C1 segment of cervical spinal cord (tissue), 14 donors: ENCODE measurements at places on chromosomes 2 and 18.

- DNase-seq, result no peak
Measured at GRCh38 chr2:63078852-63079606, 28.4 kb downstream of the OTX1 start.

GRCh38 chr2:209970271-209970670 is 32.2 kb upstream of the RPE start:
- DNase-seq, result no peak

- no peak for DNase-seq
Measured at GRCh38 chr18:23938043-23938756, 76.4 kb upstream of the TTC39C start.

GRCh38 chr2:71692621-71693277 is 239.4 kb downstream of the DYSF start:
- no peak for DNase-seq

- no peak for DNase-seq
Measured at GRCh38 chr2:97781981-97782380, 68.6 kb downstream of the ZAP70 start.

DNA sequence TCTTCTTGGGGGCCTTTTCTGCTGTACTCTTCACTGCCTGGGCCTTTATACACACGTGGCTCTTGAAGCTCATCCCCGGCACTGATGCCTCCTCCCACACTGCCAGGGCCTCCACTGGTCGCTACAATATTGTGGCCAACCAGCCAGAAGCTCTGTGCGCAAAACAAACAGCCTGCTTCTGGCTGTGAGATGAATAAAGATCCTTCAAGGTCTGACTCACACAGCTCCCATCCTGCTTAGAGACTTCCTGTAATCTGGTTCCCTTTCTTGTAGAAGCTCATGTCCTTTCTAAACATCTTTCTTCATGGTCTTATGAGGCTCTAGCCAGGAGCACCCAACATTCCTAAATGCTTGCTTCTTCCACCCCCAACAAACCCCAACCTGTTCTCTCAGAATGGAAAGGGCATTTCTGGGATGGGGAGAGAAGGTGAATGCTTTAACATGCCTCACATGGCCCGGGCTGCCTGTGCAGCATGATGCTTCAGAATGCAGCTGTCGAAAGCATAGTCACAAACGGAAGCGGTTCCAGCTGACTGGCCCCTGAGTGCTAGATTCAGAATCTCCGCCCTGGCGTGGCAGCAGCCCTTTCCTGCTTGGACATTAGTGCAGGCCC is 24.6 kb downstream of the NRP2 start:
- DNase-seq, result no peak

- no peak for DNase-seq
Measured at GRCh38 chr2:109342256-109342850, 213.3 kb downstream of the SH3RF3 start.

DNA sequence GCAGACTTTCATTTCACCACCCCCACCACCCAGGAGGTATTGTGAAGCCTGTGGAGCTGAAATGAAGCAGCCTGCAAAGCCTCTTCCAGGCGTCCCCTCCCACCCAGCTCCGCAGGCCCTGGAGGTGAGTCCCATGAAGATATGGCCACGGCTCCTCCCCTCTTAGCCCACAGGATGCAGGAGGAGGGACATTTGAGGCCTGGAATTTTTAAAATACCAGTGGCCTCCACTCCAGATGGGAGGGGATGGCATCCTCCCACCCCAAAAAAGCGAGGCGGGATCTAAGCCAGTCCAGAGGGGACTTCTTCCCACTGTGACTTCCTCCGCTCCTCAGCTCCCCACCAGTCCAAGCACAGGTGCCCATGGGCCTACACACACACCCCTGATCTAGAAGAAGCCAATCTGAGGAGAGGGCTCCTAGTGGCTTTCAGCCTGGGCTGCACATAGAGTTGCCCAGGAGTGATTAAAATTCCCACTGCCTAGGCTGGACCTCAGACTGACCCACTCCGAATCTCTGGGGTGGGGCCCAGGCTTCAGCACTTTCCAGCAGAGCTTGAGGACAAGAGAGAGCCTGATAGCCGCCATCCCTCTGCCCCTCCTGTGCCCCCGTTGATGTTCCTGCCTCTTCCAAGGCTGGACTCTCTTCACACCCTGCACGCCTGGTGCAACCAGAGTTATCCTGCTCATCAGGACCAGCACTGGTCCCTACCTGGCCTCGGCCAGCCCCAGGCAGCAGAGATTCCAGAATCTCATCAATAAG is 206.9 kb downstream of the TNS1 start:
- no peak for DNase-seq

DNA sequence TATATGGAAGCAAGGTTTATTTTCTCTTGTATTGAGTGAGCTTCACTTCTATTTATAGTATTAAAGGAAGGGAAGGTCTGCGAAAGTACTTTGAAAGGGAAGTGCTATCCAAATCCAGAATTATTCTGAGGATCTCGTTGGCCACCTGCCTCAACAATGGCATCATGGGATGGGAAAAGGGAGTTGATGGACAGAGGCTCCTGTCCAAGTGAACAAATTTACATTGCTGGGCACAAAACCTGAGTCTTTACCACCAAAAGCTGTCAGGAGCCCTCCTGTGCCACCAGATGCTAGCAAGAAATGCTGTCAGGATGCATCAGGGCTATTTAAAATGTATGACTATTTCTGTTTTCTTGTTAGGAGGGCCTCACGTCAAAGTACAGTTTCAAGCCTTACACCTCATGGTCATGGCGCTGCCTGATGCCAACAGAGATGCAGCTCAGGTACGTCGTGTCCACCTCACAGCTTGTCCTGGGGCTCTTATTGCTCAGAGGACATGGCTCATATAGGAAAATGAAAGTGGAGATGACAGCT is 157.3 kb downstream of the ARHGAP28 start:
- DNase-seq, result no peak

GRCh38 chr2:100924122-100924519 is 78.0 kb upstream of the RPL31 start:
- DNase-seq, result no peak

GRCh38 chr2:135055182-135055786 is 3.2 kb downstream of the RAB3GAP1 start:
- DNase-seq, result no peak

- no peak for DNase-seq
Measured at GRCh38 chr2:55073000-55073983, 23.0 kb upstream of the RTN4 start.

DNA sequence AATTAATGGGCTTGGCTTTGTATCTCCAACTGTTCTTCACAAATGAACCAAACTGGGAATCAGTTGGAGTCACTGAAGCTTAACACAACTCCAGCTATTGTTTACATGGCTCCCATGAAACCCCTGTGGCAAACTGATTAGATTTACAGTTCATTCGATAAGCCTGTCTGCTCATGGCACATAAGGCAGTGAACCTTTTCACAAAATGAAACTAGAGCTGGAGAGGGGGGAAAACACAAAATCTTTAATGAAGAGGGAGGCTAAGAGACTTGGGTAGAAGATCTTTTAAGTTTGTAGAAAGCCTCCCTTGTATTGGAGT is 11.6 kb upstream of the ITGA6 start:
- DNase-seq, result no peak

DNA sequence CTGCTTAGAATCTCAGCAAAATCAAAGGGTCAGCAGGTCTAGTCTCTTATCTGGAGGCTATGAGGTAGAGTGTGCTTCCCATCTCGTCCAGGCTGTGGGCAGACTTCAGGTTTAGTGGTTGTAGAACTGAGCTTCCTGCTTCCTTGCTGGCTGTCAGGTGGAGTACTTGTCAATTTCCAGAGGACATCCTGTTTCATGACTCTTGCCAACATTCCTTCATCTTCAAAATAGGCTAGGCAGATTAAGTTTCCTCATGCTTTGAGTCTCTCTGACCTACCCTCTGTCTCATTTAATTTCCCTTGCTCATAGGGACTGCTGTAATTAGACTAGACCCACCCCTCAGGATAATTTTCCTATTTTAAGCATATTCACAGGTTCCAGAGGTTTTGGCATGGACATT is 562.6 kb downstream of the SPAG16 start:
- DNase-seq, result no peak

- DNase-seq, result no peak
Measured at GRCh38 chr2:202436626-202437025, 60.5 kb downstream of the BMPR2 start.

- no peak for DNase-seq
Measured at GRCh38 chr2:62536873-62537547, 31.0 kb upstream of the TMEM17 start.

DNA sequence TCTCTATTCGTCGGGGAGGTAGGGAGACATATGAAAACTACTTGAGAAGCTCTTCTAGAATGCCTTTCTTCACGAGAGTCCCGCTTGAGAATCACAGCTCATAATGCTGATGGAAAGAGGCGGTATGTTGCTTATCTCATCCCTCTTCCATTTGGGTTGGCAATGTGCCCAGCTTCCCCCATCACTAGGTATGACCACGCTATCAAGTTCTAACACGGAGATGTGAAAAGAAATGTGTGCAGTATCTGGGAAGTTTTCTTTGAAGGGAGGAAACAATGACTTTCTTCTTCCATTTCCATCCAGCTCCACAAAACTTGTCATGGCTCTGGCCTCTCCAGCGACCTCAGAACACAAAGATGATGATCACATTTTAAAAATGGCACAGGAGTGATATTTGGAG is 742.4 kb downstream of the DCDC2C start:
- no peak for DNase-seq

- no peak for DNase-seq
Measured at GRCh38 chr18:49052891-49053644, 102.3 kb upstream of the SMAD7 start.

- no peak for DNase-seq
Measured at GRCh38 chr2:97736608-97737330, 23.4 kb downstream of the ZAP70 start.

- no peak for DNase-seq
Measured at GRCh38 chr2:157305723-157306110, 19.9 kb downstream of the ERMN start.

DNA sequence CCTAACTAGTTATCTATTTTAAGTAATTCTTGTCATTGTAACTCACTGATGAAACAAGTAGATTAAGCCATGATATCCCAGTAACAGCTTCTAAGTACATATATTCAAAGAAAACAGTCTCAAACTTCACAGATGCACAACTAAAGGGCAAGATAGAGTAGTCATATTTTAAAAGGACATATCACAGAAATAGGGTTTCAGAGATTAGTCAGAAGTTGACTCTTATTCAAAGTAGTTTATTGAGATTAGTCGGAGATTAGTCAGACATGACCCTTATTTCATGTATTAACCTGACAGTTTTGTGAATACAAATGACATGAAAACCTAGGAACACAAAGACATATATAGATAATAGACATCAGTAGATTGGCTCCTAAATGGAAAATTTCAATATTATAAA is 15.9 kb upstream of the CHAC2 start:
- DNase-seq, result no peak

DNA sequence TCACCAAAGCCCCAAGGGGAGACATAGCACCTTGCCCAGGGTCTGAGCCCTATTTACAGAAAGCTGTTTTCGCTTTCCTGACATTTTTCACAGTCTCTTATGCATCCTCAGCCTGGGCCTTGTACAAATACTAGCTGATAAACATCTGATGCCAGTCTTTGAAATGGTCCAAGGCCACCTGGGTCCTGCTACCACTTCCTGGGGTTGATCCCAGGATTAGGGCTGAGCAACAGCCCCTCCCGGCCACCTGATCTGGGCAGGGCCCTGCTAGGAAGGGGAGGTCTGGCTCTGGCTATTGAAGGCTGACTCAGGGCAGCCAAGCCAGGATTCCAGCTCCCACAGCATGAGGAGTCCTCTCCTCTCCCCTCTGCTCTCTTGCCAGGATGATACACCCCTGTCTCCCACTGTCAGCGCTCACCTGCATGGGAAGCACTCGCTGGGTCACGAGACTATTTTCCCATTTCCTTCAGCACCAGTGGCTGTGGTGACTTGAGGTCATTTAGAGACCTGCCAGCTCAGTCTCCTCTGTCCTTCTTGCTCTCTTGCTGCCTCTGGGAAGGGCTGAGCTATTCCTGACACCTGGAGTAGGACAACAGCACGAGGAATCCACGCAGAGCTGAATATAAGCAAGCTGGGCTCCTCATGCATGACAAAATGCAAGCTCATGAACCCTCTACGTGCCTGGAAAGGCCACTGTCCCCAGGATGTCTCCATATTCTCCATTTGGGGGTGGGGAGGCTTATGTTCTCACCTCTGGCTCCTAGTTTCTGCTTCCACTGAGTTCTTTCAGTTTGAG is 53.0 kb upstream of the LGALSL start:
- no peak for DNase-seq

DNA sequence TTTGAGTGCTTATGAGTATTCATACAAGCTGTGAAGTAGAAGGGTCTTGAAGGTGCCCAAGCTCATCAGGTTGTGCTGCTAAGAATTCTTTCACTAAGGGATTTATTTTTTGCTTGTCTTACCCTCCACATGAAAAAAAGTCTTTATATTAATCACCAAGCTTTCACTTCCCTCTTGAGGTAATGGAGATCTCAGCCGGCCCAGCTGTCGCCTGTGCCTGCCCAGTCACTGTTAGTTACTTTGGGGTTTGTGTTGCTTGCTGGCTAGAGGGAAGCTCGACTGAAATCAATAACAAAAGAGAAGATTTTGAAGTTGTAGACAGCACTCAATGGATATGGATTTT is 21.9 kb downstream of the MC2R start:
- no peak for DNase-seq

GRCh38 chr2:42196403-42197267 is 27.5 kb downstream of the EML4 start:
- peak; percentile 1 for DNase-seq

DNA sequence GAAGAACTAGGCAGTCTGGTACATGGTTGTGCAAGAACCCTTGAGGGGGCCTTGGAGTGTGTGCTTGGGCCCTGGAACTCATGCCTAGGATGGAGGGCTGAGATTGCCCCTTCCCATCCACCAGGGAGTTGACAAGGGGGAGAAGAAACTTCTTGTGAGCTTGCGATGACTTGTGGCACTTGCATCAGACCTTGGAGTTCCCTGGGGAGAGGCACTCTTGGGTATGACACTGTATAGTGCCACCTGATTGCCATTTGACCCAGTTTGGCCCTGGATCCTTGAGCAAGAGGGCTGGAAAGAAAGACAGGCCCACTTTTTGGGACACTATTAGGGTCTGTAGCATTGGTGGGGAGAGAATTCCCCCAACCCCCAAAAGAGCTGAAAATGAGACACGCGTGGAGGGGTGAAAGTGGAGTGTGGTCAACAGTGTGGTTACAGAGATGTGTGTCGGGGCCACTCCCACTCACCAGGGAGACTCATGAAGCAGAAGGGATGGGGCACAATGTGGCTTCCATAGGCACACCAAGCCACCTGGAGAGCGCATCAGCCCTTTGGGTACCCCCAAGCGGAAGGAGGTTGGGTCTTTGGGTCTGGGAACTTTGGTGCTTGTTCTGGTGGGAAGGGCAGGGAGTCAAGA is 101.3 kb downstream of the MSH2 start:
- DNase-seq, result no peak

DNA sequence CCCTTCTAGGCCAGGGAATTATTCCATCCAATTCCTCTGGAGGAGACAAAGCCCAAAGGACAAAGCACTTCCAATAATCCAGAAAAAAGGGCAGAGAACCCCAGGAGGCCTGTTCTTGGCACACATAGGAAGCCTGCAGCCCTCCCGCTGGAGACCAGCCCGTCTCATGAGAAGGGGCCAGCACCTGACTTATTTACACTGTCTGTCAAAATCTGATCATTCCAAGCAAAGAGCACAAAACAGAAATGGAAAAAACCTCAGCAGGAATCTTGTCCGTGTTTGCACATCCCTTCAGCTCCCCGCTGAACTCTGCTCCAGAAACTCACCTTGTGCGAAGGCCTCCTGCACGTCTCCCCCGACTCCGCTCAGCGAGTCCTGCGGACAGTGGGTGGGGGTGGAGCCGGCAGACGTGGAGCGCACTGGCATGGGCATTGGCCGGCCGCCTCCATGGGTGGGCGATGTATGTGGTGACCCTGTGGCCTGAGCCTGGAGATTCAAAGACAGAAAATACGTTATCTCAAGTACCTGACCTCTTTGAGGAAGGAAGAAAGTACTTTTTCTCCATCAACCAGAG is 46.2 kb upstream of the DNMT3A start:
- no peak for DNase-seq
